ENCODE measurements at places on chromosomes 16 and 17. TPM values are rescaled to one million over a fixed set of nuclear protein-coding genes. Genes with fewer than 3 reads are reported as not detected.

DNA sequence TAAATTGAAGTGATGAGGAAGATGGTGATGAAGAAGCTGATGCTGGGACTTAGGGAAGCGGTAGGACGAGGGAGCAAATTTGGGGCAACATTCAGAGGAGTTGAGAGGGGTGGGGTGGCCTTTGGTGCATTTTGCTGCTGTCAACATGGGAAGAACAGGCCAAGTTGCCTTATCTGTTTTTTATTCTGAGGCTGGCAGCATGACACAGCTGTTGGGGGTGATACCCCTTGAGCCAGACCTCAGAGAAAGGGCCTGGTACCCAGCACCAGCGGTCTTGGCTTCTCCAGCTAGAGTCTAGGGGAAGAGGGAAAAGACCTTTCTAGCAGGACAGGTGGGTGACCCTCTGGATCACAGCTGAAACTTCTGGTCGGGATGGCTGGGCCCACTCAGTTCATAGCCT lies 4.6 kb downstream of the IGFBP4 start:
- DNase-seq, result no peak

The PLD6 gene
- total RNA-seq, result 4.7 TPM

DNA sequence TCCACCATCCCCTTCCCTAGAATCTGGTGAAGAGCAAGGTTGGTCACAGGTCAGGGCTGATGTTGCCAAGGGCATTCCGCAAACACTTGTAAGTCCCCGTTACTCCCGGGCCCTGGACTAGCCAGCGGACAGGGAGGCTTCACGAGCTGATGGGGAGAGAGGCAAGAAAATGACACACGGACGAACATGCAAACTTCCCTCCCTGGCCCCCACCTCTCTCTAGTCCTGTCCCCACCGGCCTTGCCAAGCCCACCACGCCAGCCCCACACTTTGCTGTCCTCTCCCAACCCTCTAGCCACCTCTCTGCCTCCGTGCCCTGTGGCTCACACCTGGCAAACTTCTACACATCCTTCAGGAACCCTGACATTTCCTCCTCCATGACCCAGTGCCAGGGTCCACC lies 54.8 kb downstream of the RPH3AL start:
- no peak for DNase-seq

DNA sequence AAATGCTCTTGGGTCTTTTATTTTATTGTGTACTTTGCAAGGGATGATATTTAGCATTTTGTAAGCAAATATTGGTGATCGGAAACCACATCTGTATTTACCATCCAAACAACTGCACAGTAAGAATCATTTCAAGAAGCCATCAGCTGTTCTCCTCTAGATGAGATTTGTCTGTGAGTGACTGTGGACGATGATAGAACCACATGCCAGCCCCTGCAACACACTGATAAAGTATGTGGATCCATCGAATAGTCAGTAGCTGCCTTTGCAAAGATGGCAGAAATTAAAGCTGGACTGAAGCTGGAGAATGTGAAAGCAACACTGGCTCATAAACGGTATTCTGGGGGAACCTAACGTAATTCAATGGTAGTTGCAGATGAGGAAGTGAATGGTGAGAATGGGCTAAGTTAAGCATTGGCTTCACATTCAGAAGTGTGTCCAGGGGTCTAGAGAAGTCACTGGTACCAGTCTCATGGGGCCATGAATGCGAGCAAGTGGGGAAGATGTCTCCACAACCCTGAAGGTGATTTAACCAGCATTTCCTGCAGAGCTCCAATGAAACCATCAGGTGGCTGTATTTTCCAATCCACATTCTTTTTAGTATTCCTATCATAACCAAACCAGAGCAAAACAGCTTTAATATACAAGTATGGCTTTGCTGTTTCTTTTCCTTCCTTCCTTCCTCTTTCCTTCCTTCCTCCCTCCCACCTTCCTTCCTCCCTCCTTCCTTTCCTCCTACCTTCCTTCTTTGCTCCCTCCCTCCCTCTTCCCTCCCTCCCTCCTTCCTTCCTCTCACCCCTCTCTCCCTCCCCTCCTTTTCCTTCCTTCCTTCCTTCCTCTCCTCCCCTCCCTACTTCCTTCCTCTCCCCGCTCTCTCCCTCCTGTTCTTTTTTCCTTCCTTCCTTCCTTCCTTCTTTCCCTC lies 169.4 kb downstream of the ABCA8 start:
- DNase-seq, result no peak

- no peak for DNase-seq
Observed at GRCh38 chr16:65066651-65067050, 55.2 kb downstream of the CDH11 start.

DNA sequence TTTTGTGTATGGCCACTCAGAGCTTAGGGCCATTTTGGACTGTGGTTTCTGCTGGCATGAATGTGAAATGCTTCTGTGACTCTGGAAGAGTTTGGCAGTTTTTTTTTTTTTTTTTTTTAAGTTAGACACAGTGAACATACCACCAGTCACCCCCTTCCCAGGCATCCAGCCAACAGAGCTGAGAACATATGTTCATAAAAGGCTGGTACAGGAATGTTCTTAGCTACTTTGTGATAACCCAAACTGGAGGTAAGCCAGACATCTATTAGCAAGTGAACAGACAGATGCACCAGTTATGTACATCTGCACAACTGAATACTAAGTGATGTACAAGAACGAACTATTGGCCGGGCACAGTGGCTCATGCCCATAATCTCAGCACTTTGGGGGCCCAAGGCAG lies 92.7 kb downstream of the ABCC1 start:
- DNase-seq, result no peak

The BEAN1 gene
- total RNA-seq, result 3.8 TPM

GRCh38 chr16:22375117-22375962 lies 921 bp upstream of the CDR2 start:
- no peak for DNase-seq

- no peak for DNase-seq
Observed at GRCh38 chr16:72424757-72425156, 252.8 kb upstream of the PMFBP1 start.

The CACNA1G gene
- 3.3 TPM for total RNA-seq

The CDH5 gene
- total RNA-seq, result not detected

- DNase-seq, result no peak
Observed at GRCh38 chr17:45639297-45639849, 144.7 kb upstream of the CRHR1 start.

DNA sequence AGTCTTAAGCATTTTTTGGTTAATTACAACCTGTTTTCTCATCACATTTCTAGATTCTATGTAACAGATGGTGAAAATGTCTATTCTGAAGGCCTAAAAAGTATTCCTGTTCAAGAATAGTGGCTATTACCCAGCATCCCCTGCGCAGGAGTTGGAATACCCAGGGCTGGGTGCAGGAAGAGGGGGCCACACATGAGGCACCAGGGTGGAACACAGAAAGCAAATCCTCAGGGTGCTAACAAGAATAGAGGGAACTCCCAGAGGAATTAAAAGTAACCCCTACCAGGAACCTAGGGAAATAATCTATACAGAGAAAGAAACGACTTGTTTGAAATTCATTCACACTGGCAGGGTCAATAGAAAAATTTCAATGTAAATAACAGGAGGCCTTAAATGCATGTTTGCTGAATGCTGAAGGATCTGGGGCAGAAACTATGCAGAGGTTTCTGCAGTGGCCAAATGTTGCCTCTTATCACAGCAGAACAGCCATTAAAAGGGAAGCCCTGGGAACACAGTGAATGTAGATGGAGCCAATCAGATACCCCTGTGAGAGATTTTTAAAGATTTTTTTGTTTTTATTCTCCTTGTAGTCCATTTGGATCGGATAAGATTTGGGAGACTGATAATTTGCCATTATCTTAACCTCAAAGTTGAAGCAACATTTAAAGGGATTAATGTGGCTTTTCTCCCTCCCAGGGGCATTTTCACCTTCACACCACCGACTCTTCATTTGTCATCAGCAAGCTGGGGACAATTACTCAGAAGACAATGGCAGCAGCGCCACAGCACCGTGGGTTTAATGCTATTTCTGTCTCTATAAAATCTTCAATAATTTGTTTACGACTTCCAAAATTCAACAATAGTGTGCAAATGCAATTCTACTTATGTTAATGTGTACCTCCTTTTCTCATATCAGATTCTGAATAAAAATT lies 196.0 kb upstream of the PSMD7 start:
- no peak for DNase-seq

- no peak for DNase-seq
Observed at GRCh38 chr17:80660527-80661198, 116.0 kb downstream of the RPTOR start.

The SLC13A2 gene
- total RNA-seq, result not detected

DNA sequence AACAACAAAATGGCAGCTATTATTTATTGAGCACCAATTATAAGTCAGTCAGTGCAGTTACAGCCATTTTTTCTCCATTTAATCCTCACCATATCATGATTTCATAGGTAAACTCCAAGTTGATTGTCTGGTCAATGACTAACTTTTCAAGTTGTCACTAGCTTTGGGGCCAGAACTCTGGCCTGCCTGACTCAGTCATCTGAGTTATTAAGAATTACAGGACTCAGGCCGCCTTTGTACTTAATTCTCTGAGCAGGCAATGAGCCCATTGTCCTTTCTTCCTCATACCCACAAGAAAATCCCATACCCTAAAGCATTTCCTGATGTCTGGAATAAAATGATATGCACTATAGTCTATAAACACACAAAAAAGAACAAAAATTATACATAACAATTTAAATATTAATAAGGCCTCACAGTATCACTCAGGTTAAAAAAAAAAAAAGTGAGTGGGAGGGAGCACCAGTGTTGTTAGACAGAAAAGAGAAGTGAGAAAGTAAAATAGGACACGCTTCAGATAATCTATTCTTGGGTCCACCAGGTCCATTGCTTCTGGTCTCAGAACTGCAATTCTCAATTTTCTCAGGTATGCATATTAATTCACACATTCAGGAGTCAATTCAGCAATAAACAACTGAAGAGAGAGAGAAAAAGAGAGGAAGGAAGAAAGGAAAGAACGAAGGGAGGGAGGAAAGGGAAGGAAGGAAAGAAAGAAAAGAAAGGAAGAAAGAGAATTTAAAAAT lies 70.2 kb downstream of the SPAG9 start:
- no peak for DNase-seq

DNA sequence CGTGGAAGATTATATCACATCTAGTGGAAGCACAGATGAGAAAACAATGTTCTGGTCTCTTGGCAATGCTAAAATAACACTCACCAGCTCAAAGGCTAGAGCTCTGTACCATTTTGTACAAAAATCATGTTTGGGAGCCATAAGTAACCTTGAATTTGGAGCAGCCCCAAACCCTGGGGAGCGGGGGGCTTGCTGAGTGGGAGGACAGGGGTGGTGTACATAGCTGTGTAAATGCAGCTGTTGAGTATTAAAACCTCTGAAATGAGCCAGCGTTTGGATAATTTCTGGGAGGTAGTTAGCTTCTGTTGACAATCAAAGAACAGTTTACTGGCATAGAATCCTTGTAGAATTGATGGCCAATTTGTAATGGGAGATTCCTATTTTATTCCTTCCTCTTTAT lies 4.3 kb downstream of the MYH8 start:
- no peak for DNase-seq

DNA sequence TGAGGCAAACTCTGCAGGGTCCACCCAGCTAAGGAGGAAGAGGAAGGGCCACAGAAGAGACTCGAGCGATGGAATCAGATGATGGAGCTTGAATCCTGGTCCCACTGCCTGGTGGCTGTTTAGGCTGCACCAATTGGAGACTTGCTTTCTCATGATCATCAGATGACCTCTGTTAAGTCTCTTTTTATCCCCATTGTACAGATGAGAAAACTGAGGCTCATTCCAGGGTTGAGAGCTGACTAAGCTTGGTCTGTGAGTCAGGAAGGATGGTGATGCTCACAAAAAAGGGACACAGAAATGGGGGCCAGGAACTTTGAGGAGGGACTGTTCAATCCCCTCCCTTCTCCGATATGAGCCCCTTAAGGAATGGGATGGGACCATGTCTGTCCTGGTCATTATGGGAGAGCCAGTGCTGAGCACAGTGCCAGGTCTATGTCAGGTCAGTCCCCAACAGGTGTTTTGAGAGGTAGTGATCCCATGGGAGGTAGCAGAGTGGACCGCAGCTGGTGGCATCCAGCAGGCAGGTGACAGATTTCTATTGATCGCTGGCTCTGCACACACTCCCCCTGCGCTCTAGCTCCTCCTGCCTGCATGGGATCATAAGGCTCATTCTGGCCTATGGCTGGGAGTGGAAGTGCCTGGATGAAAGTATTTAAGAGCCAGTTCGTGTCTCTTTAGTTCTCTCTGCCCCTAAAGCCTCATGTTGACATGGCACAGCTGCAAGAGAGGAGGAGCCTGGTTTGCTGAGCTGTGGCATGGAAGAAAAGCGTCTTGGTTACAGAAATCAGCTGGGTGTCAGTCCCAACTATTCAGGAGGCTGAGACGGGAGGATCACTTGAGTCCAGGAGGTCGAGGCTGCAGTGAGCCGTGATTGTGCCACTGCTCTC lies 27.2 kb downstream of the SNX20 start:
- DNase-seq, result no peak

DNA sequence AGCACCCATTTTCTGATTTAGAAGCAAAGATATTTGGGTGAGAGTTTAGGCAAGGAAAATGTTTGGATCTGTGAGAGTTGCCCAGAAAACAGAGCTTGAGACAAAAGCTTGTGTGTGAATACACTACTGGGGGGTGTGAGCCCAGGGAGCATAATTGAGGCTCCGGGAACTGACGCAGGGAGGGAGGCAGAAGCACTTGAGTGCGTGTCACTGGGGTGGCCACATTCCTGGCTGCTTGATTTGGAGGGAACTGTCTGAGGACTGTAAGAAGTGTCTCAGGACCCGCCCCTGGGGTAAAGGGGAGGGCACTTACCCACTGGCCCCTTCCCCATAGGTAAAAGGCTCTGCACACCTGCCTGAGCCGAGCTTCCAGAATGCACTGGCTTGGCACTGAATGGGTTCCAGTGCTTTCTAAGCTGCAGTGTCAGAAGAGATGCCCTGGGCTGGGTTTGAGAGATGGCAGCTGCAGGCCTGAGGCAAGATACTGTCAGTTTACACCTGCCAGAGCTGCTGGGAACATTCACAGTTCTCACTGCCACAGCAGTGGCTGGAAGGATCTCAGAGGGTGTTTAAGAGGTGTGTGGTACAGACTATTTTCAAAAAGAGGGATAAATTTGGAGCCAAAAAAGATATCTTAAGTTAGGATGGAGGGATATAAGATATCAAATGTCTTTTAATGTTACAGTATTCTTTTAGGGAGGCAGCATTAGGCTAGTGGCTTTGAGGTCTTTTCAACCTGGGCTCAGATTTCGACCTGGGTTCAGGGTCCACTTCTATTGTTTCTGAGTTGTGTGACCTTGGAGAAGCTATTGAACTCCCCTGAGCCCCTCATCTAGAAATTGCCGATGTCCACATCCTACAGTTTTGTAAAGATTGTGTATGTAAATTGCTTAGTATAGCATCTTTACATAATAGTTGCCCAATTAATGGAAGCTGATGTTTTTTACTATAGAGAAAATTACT lies 6.9 kb upstream of the TEX2 start:
- no peak for DNase-seq

GRCh38 chr17:42891539-42892152 lies 9.0 kb upstream of the G6PC1 start:
- peak; percentile 18 for DNase-seq

DNA sequence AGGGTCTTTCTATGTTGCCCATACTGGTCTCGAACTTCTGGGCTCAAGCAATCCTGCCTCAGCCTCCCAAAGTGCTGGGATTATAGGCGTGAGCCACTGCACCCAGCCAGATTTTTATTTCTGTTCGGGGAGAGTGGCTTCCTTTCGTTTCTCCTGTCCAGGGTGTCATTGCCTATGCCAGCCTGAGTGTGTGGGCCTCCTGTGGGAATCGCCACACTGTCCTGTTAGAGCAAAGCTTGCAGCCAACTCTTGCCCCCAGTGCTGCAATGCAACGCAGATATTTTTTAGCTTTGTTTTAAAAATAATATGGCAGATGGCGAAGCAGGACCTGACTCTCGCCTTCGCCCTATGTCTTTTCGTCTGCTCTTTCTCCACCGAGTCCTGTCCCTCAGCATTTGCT lies 395.0 kb downstream of the SNX29 start:
- no peak for DNase-seq

The ABHD15 gene
- total RNA-seq, result 27.6 TPM
